Frontal cortex (tissue), 4 donors: ENCODE measurements at places on chromosomes 7 and 10. TPM values are rescaled to one million over a fixed set of nuclear protein-coding genes. Genes with fewer than 3 reads are reported as not detected.

DNA sequence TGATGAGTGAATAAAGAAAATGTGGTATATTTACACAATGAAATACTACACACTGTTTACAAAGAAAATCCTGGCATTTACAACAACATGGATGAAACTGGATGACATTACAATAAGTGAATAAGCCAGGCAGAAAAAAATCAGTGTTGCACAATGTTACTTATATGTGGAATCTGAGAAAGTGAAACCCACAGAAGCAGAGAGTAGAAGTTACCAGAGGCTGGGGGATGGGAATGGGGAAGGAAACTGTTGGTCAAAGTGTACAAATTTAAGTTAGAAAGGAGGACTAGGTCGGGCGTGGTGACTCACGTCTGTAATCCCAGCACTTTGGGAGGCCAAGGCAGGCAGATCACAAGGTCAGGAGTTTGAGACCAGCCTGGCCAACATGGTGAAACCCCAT, 538.5 kb upstream of the MKI67 start:
- no peak for DNase-seq

DNA sequence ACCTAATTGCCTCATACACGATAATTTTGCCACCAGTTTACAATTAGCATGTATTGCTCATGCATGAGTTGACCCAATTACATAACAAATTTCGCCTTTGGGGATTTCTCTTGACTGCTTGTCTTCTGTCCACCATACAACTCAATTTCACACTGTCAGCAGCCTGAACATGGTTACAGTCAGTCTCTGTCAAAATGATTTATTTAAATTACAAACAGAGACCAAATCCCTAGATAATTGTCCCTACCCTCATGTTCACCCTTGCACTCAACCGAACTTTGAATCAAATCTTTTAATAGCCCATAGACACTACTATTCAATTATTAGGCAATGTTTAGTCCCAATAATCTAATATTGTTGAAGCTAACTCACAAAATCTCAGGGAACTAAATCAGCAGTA, 59.7 kb upstream of the NEBL start:
- no peak for DNase-seq

- DNase-seq, result no peak
Measured at GRCh38 chr7:126440542-126440941, 812.2 kb downstream of the GRM8 start.

DNA sequence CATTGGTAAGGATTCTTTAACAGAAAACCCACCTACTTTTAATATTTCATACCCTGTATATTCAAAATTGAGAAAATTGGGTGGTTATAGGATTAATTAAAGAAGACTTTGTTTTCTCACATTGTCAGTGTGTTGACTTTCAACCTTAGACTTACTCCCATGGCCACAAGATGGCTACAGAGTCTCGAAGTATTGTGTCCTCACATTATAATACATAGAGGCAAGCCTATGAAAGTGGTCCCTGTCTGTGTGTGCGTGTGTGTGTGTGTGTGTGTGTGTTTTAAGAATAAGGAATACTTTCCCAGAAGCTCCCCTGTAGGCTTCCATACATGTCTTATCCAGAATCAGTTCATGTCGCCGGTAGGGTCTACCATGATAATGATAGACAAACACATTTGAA, 180.0 kb downstream of the PHF14 start:
- no peak for DNase-seq

- no peak for DNase-seq
Measured at GRCh38 chr10:96290368-96291133, 13.7 kb upstream of the DNTT start.

DNA sequence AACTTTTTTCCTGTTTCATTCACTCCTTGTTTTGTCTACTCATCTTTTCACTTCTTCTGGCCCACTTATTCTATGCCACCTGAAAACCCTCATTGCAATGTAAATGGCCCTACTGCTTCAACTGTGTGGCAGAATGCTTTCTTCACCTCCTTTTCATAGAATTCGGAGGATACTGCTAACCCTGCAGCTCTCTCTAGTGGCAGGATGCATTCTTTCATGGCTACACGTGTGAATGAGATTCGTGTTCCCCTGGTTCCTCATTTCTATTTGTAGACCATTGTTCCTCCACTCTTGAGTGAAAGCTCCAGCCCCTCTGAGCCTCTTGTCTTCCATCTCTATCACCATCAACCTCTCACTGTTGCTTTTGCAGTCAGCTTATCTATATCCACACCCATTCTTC, 20.9 kb upstream of the CYP26C1 start:
- no peak for DNase-seq

GRCh38 chr7:158973440-158973839, 117.1 kb downstream of the DYNC2I1 start:
- DNase-seq, result no peak

GRCh38 chr10:101568054-101568745, 19.9 kb downstream of the POLL start:
- no peak for DNase-seq

DNA sequence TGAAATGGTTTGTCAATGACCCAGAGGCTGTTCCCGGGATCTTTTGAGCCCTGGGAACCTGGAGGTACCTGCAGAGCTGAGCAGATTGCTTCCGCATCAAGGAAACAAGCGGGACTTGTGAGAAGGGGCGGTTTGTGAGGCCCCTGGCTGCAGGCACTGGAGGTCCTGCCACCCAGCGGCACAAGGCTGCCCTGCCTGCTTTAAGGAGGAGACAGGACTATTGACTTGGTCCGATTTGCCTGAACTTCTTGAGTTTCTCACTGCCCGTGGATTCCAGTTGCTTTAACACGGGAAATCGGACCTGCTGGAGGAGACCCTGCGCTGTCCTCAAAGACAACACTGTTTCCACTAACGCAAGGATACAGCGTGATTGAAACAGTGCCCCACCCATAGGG, 130.1 kb downstream of the DNAJB6 start:
- no peak for DNase-seq

- no peak for DNase-seq
Measured at GRCh38 chr7:46386428-46387399, 465.6 kb upstream of the IGFBP3 start.

DNA sequence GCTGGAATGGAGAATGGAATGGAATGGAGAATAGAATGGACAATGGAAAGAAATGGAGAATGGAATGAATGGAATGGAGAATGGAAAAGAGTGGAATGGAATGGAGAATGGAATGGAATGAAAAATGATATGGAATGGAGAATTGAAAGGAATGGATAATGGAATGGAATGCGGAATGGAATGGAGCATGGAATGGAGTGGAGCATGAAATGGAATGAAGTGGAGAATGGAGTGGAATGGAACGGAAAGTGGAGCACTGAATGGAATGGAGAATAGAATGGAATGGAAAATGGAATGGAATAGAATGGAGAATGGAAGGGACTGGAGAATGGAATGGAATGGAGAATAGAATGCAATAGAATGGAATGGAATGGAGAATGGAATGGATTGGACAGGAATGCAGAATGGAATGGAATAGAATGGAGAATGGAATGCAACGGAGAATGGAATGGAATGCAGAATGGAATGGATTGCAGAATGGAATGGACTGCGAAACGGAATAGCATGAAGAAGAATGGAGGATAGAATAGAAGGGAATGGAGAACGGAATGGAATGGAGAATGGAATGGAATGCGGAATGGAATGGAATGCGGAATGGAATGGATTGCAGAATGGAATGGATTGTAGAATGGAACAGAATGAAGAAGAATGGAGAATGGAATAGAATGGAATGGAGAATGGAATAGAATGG, 89.4 kb downstream of the NSUN6 start:
- no peak for DNase-seq

DNA sequence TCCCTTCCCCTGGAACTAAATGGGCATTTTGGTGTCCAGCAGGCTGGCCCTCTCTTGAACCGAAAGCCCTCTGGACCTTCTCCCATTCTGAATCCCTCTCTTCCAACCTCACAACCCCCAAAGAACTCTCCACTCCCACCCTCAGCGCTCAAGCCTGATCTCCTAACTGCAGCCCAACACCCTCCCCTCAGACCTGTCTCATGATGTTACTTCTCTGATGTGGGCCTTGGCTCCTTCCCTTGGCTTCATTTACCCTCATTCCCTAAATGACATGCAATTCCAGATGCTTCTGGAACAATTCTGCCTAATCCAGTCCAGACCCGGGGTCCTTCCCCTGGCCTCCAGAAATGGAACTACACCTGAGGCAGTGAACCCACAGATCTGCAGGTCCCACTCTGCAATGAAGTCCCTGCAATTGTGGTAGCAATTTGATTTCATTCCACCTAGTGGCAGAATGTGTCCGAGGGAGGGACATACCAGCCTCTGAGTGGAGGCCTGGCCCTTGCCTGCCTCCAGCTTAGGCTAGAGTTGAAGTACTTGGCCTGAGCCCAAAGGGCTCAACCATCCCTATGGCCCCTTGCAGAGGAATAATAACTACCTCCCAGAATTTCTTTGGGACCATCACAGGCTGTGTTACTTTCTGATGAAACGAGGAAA, 4.1 kb upstream of the CEP41 start:
- DNase-seq, result no peak

GRCh38 chr10:43214956-43215561, 51.8 kb downstream of the RASGEF1A start:
- peak; percentile 63 for DNase-seq

ST8SIA6 gene
- total RNA-seq, result 4.9 TPM

OR2F2 gene
- not detected for total RNA-seq

ABHD11 gene
- total RNA-seq, result 5.7 TPM

LRRN3 gene
- 153 TPM for total RNA-seq
